ENCODE measurements at places on chromosomes 12 and 14.

DNA sequence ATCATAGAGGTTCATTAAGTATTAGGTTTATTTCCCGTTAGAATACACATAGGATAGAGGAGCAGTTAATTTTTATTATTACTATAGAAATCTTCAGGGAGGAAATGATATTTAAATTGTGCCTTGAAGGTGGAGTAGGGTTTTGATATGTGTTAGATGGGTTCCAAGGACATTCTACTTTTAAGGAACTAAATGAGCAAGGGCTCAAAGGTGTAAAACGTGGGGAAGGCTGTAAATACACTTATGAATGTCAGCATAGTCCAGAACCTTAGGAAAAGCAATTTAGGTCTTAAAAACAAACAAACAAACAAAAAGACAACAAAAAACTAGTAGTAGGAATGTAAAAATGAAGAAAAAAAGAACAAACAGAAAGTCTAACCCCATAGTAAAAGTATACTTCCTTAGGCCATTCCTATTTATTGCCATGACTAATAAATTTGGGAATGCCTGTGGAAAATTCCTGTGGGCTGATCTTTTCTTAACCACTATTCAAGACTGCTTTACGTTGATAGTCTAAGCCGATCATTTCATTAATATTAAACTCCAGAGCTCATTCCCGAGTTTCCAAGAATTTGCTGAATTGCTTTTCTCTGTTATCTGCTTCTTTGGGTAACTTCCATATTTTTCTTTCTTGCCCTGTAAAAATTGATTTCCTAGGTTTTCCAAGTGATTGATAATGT lies 180.3 kb downstream of the RAD51B start:
- no peak for DNase-seq

- DNase-seq = no peak
Observed at GRCh38 chr12:56389412-56389811, 26.8 kb upstream of the APOF start.

DNA sequence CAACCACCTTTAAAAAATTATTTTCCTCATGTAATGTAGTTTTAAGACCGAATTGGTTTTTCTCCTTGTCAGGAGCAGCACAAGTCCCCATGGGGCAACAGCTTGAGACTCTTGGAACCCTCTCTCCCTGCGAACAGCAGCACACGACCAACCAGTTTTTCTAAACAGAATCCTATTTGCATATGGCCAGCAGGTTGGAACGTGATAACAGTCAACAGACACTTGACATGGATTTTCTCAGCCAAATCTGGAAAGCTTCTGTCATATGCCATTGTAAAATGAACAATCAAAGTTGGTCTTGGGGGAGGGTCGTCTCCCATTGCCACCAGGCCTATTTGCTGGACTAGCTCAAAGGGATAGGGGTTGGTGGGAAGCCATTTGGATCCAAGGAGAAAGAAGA lies 1915.0 kb upstream of the FLRT2 start:
- DNase-seq = no peak

DNA sequence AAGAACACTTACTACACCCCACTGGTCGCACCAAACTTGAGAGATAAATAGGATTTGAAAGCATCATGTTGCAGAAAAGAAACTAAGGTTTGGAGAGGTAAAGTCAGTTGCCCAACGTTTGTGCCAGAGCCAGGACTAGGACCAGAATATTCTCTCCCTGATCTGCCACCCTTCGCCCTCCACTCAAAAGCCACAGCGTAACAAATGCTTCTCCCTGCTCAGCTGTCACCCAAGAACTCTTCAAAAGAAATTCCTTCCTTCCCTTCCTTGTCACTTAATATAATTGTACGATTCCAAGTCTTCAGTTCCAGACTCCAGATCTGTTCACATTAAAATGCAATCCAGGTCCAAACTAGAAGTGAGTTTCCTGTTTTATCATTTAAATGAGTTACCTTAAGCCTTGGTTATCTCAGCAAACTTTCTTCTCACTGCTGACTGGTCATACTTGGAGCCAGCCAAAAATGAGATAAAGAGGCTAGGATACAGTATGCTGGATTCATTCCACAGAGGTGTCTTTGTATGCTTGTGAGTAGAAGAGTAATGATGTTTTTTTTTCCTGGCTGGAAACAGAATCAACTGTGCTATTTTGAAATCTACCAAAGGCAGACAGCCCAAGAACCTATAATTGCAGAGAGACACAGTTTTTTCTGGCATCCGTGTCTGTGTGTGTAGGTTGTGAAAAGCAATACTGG lies 12.8 kb upstream of the PPFIBP1 start:
- DNase-seq = no peak

GRCh38 chr12:5072311-5072710 lies 28.6 kb downstream of the KCNA5 start:
- no peak for DNase-seq

DNA sequence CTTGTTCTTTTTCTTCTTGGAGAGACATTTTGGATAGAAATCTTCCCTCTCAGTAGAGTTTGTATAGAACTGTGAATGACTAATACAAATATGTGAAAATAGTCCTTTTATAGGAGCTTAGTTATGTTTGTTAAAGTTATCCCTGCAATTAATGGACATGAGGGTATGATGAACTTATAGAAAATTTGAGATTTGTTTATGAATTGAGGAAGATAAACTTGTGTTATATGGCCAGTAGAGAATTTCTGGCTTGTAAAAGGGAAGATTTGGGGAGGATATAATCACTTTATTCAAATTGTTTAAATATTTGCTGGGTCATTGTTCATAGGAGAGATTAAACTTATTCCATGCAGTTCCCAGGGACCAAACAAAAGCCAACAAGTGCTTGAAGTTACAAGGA lies 119.6 kb downstream of the DAAM1 start:
- no peak for DNase-seq

Data from GOT3 (cell line).